ENCODE measurements at places on chromosomes 7 and 10. TPM values are rescaled to one million over a fixed set of nuclear protein-coding genes. Genes with fewer than 3 reads are reported as not detected.

Gene ACSM6
- not detected for total RNA-seq

Gene KAZALD1
- 0.18 TPM for total RNA-seq

GRCh38 chr7:141114029-141114664 is 40.3 kb downstream of the TMEM178B start:
- peaks cover 5% of the 10 kb centered on the region for H3K27me3 ChIP-seq
- H3K27ac ChIP-seq = no peak overlapping the region
- H3K36me3 ChIP-seq = no peaks in the 10 kb centered on the region
- no peak overlapping the region for H3K4me3 ChIP-seq

- no peak for DNase-seq
- H3K4me1 ChIP-seq = peaks cover 23% of the 10 kb centered on the region
- no peaks in the 10 kb centered on the region for H3K36me3 ChIP-seq
- H3K27me3 ChIP-seq = peaks cover 28% of the 10 kb centered on the region
- H3K4me3 ChIP-seq = no peak within 1 kb of the TSS
Observed at GRCh38 chr10:86968271-86968993, at the start of gene ADIRF. ADIRF (plus strand) TSS chr10:86968482; CDS start chr10:86968545, 63 bp downstream.
